ENCODE measurements at places on chromosomes 6 and 20. TPM values are rescaled to one million over a fixed set of nuclear protein-coding genes. Genes with fewer than 3 reads are reported as not detected.

The BTN1A1 gene
- total RNA-seq, result 0.32 TPM

The SPATS1 gene
- not detected for total RNA-seq

The COL12A1 gene
- 23.5 TPM for total RNA-seq

The IL17A gene
- total RNA-seq, result not detected

Data from HCT116 (cell line).